Kidney capillary endothelial cell (primary cell): ENCODE measurements at places on chromosomes 6 and 20.

DNA sequence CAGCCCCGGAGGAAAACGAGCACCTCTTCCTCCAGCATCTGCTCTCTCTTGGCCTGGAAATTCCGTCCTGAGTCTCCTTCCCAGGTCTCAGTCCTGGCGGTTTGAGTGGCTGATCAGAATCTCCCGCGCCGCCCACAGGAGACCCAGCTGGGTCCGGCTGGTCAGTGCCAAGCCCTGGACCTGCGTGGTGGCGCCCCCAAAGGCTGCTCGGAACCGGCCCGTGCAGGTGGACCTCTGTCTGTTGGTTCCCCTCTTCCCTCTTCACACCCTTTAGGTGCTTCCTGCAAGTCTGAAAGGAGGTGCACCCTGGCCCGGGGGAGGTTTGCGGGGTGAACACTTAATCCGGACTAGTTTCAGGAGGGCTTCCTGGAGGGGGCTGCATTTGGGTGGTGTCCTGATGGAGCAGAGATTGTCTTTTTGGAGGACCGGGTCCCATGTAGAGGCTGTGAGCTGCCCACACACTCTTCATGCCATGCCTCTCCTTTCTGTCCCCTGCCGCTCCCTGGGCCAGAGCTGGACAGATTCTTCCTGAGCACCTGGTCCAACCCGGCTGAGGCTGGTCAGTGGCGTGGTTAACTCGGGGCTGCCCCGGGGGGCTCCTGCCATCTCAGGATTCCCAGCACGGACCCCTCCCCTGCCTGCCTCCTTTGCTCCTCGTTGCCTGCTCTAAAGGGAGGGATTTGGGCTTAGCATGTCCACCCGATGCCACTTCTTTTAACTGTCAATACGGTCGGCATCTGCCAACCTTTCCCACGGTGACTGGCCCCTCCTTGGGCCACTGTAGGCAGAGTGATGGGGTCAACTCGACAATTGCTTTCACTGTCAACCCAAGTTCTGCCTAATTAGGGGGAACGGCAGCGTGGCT lies 16.5 kb upstream of the BHLHE23 start:
- DNase-seq: no peak

- no peak for DNase-seq
Observed at GRCh38 chr6:65399355-65400084, 307.5 kb downstream of the EYS start.

DNA sequence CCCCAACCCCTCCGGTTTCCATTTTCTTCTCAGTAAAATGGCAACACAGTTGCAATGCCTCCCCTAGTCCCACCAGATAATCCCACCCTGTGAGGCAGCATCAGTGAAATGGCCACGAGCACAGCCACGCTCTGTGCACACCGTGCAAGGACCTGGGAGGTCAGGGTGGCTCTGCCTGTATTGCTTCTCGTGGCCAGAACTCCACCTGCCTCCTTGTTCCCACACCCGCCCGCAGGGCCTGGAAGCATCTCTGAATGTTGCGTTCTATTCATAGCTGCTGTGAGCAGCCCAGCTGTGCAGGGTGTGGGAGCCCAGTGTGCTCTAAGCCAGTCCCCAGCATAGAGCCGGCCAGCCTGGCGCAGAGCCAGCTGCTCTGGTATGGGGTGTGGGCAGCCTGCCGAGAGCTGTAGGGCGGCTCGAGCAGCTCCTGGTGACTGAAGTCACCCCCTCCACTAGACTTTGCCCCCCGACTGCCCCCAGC lies 161.1 kb downstream of the DLL1 start:
- DNase-seq: no peak

- no peak for DNase-seq
Observed at GRCh38 chr6:89941763-89942497, 47.7 kb downstream of the GJA10 start.

- DNase-seq: peak; percentile 71
Observed at GRCh38 chr20:8812817-8813216, 256.1 kb upstream of the PLCB4 start.

DNA sequence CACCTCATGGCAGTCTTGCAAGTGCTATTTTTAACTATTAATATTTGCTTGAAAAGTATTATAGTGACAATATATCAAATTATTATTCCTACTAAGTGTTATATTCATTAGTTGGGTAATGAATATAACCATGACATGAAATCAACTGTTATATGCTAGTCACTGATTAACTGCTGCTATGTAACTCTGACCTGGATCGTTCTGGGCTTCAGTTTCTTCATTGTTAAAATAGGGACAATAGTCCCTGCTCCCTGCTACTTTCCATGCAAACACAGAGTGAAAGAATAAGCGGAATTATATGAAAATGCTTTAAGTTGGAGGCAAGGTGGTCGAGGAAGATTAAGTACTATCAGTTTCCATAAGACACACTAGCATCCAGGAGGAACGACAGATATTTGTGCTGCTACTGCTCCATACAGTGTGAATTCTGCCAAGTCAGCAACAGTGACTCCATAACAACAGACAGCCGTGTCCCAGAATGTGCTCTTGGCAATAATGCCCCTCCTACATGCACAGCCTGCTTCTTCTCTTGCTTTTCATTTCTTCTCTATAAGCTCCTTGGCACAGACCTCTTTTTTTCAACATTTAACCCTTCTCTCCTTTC lies 107.2 kb downstream of the CHD6 start:
- DNase-seq: no peak

DNA sequence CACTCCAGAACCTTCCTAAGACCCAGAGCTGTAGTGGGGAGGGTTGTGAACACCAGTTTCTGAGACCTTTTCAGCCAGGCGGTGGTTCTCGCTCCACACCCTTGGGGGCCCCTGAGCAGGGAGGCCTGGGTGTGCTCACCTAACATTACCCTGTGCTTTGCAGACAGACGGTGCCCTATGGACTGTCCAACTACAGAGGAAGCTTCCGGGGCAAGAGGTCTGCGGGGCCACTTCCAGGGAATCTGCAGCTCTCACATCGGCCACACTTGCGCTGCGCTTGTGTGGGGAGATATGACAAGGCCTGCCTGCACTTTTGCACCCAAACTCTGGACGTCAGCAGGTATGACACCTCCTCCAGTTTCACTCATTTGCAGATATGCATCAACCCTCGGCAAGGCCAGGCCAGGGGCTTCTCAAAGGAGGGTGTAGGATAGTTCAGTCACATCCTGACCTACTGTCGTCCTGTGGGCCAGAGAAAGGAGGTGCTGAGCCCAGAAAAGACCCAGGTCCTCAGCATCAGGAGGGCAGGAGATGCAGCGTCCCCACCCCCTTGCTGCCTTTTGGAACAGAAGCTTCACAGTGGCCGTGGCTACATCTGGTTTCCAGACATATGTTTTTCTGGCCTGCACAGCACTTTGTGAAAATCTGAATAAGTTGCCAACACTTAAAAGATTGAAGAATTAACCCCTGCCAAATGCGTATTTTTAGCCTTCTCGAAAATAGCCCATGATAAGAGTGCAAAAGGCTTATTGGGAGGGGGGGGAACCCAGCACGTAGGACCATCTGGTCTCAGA lies 20.6 kb downstream of the EDN3 start:
- no peak for DNase-seq

DNA sequence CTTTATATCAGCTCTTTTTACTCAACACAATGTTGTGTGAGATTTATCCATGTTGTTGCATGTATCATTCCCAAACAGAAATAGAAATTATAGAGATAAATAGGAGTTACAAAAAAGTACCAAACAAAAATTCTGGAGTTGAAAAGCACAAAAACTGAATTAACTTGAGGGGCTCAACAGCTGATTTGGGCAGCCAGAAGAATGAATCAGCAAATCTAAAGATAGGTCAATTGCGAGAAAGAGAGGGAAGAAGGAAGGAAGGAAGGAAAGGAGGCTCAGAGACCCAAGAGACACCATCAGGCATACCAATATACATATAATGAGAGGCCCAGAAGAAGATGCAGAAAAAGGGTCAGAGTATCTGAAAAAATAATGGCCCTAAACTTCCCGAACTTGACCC lies 98.9 kb downstream of the ATG5 start:
- no peak for DNase-seq

DNA sequence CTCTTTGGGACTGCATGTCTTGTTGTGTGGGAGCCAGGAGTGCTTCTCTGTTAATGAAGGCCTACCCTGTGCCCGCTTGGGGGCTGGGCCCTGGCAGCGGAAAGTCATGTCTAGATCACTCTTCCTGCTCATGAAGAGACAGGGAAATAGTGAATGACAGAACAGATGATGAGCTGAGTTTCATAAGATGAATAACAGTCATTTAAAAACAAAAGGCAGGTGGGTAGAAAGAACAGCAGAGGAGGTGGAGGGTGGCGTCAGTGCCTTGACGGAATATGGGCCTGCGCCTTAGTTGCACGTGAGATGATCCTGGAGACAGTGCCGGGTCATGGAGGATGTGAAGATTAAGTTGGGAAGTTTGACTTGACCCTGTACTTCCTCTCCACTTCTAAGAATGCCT lies 85.5 kb downstream of the ARID1B start:
- DNase-seq: no peak

DNA sequence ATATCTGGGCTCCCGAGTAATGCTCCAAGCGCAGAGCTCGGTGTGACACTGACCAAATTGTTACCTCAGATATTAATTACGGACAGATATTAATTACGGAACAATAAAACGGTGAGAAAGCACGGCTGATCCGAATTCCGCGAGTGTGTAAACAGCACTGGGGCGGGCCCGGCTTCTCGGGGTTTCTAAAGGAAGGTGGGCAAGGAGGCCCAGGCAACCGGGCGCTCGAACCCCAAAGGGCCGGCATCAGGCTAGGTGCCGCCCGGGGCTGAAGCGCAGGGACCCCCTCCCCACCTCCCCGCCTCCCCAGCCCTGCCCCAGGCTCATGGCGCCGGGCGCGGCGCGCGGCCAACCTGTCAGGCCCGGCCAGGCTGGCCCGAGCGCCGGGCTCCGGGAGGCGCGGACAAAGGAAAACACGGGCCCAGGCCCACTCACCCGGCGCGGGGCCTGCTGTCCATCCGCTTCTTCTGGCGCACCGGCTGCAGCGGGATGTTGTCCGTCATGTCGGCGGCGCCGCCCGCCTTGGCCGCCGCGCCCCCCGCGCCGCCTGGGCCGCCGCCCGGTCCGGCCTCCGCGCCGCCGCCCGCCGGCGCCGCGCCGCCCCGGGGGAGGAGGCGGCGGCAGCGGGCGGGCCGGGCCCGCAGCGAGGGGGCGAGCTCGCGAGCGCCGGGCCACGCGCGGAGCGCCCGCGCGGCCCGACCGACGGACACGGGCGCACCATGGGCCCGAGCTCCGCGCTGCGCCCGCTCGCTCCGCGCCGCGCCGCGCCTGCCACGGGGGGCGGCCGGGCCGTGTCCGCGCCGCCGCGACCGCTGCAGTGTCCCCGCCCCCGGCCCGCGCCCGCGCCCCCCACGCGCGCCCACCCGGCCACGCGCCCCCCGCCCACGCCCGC lies at the start of gene ATP9A:
Gene ATP9A (minus strand): TSS at position 524 of the 892 bp plus-strand sequence. CDS start 21 bp downstream, at position 503.
- no peak for DNase-seq

- DNase-seq: no peak
Observed at GRCh38 chr6:46130666-46131065, 877 bp downstream of the ENPP4 start.

DNA sequence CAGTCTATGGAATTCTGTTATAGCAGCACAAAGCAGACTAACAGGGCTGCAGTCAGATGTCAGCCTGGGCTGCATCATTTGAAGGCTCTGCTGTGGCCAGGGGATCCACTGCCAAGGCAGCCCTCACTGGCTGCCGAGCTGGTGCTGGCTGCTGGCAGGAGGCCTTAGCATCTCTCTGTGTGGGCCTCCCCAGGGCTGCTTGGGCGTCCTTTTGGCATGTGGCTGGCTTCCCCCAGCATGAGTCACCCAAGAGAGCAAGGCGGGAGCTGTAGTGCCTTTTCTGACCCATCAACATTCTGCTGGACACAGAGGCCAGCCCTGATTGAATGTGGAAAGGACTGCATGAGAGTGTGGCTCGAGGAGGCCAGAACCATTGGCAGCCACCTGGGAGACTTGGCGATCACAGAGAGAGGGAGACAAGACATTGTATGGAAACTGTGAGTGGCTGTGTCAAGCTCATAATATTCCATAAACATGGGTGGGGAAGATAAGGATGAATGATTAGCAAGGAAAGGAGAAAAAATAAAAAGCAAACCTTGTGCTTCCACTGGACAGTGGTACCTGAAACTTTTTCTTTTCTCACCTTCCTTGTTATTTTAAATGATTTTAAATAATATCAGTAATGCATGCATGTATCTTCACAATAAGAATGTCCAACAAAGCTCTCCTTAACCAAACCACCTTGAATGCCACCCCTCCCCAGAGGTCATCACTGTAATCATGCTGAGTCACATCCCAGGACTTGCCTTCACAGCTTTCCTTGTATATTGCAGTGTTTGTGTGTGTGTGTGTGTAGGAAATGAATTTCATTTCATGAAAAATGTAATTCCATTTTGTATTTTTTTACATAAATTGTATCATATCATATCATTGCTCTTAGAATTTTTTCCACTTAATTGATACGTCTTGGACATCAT lies 55.0 kb upstream of the VSX1 start:
- DNase-seq: peak; percentile 13
